ENCODE measurements at places on chromosomes 16 and 17.

DNA sequence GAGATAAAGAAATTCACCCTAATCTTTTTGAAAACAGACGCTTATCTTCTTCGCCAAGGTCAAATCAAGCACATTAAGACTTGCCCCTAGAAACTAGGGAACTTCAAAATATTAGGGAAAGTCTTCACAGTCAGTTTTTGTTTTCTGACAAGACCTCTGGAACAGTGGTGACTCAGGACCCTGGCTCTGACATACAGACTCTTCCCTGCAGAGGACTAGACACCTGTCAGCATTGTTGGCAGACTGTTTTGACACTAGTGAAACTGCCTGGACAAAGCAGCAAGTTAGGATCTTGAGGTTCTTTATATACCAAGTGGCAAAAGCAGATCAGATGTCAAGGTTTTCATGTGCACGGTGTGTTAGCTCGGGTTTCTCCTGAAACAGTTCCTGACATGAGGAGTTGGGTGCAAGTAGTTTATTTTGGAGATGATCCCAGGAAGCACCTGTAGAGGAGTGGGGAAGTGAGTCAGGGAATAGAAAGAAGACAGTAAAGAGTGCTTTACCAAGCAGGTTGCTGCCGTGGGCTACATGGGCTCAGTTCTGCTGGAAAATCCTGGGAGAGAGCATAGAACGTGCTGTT lies 182.0 kb upstream of the IRX5 start:
- DNase-seq = no peak

GRCh38 chr16:397736-398332 lies 835 bp downstream of the NME4 start:
- DNase-seq = no peak

DNA sequence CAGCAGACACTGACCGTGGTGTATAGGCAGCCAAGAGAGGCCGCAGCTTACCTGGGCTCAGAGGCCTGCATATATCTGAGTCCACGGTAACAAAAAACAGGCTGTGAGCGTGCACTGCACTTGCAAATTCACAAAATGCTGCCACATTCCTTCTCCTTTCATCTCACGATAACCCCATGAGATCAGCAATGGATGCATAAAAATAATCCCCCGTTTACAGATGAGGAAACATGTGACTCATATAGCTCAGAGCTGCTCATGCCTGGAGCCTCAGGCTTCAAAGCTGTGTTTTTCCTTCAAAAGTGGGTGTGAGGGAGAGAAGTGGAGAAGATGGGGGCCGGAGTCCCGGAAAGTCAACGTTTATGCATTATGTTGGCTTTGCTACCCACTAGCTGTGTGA lies 118.3 kb upstream of the FOXF1 start:
- no peak for DNase-seq

DNA sequence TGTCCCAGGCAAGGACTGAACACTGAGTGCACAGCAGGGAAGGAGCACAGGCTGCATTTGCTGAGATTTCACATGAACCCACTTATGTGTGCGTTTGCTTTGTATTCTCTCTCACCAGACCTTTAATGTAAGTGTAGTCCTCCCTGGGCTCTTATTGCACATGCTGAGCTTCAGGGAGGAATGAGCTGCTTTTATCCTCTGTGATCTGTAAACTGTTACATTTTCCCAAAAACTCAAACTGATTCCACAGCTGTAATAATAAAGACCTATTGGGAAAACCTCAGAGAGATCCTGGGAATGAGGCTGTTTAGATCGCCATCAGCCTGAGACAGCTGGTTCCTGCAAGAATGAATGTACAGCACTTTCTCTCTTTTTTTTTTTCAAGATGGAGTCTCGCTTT lies 53.6 kb upstream of the ADORA2B start:
- DNase-seq = no peak

DNA sequence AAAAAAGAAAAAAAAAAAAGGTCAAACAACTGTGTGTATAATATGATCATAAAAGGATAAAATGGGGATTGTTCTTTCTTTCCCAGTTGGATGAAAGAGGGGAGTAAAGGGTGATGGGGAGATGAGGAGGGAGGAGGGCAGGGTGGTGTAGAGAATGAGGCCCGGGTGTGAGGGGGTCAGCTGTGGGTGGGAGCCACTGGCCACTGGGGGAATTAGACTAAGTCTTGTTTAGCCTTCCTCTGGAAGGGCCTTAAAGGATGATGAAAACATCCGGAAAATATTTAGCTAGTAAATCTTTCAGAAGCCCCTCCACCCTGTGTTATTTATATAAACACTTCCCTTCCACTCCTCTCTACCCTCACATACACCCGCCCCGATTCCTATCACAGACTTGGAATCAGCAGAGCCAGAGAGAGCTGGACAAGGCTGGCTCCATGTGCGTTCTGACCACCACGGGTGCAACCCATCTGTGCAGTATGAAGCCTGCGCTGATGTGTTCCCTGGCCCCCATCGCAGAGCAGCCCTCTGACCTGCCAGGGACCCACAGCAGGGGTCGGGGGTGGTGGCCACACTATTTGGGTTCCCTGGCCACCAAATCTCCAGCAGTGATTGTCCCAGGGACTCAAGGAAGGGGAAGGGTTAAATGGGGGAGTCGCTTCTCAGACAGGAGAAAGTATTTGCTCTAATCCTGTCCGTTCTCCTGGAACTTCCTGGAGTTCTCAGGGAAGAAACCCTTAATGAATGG lies 72.7 kb downstream of the GAS7 start:
- DNase-seq = no peak

- DNase-seq = no peak
These were observed 124.6 kb upstream of the TMEM97 start for GRCh38 chr17:28194382-28194781.

GRCh38 chr17:81563861-81564586 lies 11.9 kb upstream of the FAAP100 start:
- no peak for DNase-seq

- DNase-seq = no peak
These were observed 73.7 kb downstream of the IRX3 start for GRCh38 chr16:54212893-54213292.

DNA sequence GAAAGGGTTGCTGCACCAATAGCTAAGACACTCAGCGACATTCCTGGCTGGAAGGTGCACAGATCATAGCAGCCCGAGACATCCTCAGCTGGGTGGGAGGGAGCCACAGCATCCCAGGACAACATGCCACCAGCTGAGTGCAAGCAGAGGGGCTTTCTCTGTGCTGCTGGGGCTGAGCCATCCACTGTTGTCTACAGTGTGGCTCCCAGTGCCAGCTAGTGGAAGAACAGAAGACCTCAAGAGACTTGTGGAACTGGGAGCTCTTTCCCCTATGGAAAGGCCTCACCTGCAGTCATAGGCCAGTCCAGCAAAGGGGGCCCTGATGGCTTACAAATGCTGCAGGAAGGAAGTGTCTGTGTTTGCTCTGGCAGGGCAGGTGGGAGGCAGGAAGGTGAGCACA lies 131.0 kb downstream of the C16orf78 start:
- no peak for DNase-seq

DNA sequence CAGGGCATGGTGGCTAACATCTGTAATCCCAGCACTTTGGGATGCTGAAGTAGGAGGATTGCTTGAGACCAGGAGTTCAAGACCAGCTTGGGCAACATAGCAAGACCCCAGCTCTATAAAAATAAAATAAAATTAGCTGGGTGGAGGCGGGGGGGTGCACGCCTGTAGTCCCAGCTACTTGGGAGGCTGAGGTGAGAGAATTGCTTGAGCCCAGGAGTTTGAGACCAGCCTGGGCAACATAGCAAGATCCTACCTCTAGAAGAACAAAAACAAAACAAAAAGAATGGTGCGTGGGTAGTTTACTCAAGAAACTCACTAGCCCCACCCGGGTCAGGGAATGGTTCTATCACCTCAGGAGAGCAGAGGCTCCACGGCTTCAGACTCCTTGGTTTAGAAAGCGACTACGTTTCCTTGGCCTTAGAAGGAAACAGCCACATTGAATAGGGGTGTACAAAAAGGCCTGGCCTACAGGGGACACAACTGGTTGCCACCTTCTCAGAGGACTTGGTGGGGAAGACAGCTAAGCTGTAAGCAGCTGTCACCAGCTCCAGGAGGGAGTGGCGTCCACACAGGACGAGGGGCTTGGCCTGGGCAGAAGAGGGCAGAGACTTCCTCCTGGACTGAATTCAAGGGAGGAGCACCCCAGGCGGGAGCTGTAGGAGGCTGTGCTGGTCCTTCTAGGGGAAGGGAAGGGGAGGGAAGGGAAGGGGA lies 716 bp downstream of the TK1 start:
- DNase-seq = no peak

DNA sequence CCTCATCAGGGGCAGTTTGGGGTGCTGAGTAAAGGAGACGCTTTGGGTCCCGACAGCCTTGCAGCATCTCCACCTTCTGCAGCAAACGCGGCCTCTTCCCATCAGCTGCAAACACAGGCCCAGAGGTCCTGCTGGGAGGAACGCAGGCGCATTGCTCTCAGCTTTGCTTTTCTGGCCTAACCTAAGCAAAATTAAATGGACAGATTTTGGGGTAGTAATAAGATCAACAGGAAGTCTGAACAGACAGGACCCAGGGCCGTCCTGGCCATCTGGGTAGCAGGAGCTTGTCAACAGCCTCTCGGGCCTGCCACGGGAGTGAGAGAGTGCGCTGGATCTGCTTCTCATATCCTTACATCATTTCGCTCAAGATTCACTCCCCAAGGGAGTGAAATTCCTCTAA lies 7.2 kb downstream of the NUBP1 start:
- DNase-seq = no peak

DNA sequence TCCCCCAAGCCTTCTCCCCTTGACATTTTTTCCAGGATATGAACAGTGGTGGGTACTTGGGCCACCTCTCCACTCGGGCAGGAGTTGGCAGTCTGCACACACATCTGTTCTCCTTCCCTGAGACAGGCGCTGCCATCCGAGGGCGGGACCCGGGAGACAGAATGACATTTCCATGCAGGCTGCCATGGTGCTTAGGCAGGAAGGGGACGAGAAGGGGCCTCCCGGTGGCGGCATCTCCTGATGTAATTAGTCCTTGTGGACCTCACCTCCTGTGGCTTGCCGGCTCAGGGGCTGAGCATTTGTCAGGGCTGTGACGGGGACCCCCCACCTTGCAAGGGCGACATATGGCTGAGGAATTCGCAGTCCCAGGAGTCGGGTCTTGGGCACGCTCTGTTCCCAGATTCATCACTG lies 197.2 kb downstream of the FOXL1 start:
- DNase-seq = no peak

DNA sequence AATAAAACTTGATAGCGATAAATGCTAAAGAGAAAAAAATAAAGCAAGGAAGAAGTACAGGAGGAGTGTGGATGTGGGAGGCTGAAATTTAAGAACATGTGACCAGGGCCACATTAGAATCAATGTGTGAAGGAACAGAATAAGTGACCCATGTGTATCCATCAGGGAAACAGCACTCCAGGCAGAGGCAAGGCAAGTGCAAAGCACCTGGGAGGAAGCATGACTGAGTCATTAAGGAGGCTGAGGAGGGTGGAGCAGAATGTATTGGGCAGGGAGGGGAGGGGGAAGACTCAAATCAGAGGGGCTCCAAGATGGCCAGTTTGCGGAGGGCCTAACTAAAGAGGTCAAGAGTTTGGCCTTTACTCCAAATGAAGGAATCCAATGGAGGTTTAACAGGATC lies 8.0 kb downstream of the CDR2 start:
- no peak for DNase-seq

- DNase-seq = no peak
These were observed 3.6 kb upstream of the DUSP14 start for GRCh38 chr17:37485938-37486570.

DNA sequence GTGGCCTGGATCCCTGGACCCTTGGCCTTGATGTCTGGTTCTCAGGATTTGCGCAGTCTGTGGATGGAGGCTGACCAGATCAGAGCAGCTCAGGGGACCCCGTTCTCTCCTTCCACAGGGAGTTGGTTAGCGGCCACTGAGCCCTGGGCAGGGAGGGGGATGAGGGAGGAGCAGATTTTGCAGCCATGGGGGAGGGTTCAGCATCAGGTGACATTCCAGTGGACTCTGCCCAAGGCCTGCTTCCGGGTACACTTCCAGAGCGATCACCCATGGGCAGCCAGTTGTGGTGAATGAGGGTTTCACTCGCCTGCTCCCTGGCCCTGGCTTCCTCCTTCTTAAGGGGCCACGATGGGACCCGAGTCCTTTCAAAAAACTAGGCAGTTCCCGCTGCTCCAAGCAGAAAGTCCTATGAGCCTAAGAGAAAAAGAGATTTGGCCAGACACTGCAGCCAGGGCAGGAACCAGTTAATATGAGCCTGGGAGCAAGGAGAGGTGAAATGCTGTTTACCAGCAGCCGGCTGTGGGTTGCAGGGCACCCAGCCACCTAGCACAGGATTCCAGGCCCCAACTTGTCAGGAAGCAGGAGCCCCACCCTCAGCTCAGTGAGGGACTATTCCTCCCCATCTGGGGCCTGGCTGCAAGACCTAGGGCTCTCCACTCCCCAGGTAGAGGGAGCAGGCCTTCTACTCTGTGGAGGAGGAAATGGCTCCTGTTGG lies 4.7 kb upstream of the GPRC5C start:
- no peak for DNase-seq

DNA sequence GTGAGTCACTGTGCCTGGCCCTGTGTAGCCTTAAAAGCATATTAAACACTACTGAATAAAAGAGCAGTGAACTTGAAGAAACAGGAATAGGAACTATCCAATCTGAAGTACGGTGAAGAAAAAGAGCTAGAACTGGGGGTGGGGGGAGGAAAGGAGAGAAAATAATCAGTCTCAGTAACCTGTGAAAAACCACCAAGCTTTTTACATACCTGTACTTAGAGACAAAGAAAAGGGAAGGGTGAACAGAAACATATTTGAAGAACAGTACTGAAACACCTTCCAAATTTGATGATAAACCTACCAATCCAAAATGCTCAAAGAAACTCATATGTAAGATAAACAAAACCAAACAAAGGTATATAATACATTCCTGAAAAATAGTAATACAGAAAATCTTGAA lies 77.5 kb downstream of the USP32 start:
- DNase-seq = no peak

GRCh38 chr16:21161211-21161610 lies 2.7 kb downstream of the LDAF1 start:
- no peak for DNase-seq

DNA sequence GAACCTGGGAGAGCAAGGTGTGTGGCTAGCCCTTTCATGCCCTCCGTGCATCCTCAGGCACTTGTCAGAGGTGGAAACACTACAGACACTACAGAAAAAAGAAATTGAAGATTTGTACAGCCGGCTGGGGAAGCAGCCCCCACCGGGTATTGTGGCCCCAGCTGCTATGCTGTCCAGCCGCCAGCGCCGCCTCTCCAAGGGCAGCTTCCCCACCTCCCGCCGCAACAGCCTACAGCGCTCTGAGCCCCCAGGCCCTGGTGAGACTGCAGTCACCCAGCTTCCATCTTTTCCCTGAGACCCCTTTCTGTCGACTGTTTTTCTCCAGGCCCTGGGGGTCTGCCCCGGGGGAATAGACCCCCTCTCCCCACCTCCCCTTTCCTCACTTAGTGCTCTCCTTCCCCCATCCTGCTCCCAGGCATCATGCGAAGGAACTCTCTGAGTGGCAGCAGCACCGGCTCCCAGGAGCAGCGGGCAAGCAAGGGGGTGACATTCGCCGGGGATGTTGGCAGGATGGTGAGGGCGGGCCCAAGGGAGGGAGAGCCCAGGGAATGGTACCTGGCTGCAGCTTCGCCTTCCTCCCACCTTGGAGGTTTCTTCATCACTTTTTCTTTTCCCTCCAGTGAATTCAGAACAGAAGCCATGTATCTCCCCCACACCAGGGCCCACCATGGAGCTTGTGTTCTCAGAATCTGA lies 2.3 kb downstream of the COA3 start:
- DNase-seq = no peak

GRCh38 chr16:3143189-3143588 lies 8.4 kb downstream of the ZNF213 start:
- no peak for DNase-seq

- no peak for DNase-seq
These were observed 17.1 kb downstream of the MRTFB start for GRCh38 chr16:14088155-14088753.

Data from SK-N-MC (cell line).